Hippocampal formation (tissue), 2 donors: ENCODE measurements at places on chromosomes 3 and 15.

DNA sequence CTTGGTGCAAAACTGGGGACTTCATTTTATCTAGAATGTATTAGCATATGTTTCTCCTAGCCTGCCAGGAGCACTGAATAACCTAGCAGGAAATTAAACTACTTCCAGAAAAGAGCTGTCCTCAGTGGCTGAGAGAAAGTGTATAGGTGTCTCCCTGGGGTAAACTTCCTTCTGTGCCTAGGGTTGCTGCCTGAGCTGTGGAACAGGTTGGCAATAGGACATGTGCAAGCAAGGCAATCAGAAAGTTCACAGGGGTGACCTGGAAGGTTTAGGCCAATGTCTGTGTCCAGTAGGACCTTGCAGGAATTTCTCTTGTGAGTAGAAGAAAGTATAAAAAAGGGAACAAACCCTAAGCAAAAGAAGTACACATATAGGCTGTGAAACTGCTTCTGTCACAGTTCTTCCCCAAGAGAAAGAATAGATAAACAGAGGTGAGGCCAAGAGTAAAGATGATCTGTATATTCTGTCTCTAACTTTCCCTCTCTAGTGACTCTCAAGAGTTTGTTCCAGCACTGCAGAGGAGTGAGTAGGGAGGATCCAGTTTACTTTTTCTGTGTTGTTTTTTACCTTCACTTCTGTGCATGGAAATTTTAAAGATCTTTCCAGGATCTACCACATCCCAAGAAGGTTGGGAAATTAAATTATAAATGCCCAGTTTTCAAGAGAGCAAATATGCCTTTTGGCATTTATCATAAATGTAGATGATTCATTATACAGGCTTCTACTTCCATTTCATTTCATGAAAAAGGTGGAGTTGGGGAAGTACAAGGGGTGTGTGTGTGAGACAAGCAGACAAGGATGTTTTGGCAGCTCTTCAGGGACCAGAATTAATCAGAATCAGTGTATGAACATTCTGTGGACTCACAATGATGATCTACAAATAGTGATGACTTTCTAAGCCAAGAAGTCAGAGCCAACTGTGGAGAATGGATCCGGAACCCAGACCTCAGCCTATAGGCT lies 155.2 kb downstream of the RBPMS2 start:
- no peak for DNase-seq

DNA sequence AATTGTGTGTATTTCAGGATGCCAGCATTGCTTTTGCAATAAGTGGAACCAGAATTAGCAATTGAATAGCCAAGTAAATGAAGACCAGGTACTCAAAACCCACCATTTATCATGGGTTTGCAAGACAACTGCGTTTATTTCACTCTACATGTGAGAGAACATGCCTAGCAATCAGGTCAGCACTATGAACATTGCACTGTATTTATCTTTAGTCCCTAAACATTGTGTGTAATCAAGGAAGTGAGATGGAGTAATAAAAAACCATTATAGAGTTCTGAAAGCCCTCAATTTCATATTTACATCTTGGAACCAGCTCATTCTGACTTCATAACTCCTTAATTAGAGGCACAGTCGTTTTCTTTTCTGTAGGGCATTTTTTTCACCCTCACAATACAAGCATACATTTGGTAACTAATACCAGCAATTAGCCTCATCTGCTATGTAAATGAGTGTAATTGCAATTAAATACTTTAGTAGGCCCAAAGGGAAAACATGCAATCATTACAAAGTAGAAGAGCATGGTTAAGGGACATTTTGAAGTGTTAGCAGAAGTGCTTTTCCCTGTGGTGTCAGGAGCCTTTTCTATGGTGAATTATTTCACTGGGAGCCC lies 153.1 kb upstream of the DPH6 start:
- no peak for DNase-seq

GRCh38 chr15:69855258-69856000 lies 242.3 kb downstream of the TLE3 start:
- DNase-seq, result no peak

- DNase-seq, result no peak
Observed at GRCh38 chr3:18386274-18386890, 38.8 kb downstream of the SATB1 start.

DNA sequence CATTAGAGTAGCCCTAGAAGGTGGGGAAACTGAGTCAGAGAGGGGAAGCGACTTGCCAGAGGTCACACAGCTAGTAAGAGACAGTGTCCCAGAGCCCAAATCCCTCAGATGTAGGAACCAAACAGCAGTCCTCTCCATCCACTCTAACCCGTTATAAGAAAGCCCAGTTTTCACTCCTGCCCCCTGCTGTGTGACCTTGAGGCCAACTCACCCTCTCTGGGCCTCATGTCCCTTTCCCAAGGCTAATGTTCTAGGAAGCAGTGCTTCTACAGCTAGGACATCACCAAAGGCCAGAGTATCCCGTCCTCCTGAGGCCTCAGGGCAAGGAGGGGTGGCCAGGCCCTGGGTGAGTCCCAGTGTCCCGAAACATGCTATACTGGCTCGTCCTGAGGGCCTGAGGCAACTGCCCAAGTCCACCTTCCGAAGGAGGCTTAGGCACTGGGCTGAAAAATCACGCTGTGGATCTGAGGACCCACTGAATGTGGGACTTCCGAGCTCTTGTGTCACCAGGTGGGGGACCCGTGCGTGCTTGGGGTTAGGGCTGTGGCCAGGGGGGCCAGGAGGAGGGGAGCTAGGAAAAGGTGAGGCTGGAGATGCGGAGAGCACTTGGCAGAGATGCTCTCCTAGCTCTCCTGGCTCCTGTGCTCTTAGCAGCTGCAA lies 109.2 kb upstream of the SLC6A11 start:
- no peak for DNase-seq

DNA sequence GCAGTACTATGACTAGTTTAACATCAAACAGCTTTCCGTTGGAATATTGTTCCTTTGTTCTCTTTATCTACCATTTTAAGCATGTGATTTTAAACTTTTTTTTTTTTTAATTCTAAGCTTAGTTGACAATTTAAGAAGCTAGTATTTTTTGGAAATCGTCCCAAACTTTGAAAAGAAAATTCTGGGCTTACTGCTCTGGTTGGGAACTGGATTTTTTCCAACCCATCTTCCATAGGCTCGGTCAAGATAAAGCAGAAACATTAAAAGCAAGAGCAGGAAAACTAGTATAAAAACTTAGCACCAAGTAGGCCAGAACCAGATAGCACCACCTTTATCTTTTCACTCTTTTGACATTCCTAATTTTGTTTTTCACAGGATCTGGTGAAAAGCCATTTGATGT lies 49.9 kb downstream of the TSC22D2 start:
- DNase-seq, result no peak

DNA sequence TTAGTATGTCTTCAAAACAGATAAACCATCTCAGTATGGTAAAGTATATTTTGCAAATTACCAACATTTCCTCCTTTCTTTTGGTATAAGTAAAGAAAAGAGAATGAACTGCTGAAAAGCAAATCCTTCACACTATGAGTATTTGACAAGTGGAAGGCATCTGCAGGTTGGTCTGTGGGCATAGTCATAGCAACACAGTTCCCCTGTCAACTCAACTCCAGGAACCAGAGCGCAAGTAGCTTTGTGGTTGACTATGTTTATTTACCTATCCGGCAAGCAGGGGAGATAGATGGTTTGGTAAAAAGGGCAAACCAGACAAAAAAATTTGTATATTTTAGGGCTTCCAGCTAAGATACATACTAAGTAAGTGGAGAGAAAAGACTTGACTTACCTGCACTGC lies 88.3 kb upstream of the PPIB start:
- no peak for DNase-seq

DNA sequence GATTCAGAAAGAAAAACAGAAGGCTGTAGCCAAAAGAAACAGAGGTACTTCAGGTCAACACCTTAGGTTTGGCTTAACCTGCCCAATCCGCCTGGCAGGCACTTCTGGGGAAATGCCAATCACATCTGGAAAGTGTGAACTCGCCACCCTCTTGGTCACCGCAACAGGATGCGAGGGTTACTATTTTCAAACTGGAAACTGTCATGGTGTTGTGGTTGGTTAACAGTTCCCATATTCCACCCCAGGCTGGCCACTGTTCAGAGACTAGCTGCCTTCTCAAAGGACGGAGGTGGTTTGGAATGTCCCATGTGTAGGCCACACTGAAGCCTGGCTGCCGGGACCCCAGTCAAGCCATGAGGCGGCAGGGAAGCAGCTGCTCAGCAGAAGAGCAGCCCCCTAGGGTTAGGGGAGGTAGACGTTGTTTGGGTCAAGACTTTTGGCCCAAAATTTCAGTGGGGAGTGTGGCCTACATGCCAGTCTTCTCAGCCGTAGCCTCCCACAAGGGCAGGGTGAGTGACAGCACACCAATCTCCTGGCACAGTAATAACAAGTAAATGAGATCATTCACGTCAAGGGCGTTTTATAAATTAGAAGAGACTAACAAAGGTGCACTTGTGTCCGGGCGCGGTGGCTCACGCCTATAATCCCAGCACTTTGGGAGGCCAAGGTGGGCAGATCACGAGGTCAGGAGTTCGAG lies 54.6 kb downstream of the UMPS start:
- no peak for DNase-seq
